CD4-positive, alpha-beta T cell treated with Interleukin-1 beta for 1 hour (primary cell): ENCODE measurements at places on chromosomes 12 and 14.

- no peak for DNase-seq
Observed at GRCh38 chr12:52792185-52793029, 3.5 kb downstream of the KRT3 start.

GRCh38 chr12:130715998-130716968, at the start of gene RIMBP2:
TSS of gene RIMBP2 (minus strand) at chr12:130716299. CDS start at chr12:130479013, 237,286 bp downstream.
- DNase-seq, result no peak

GRCh38 chr12:132715874-132716273, 5.2 kb downstream of the PGAM5 start:
- DNase-seq, result no peak

DNA sequence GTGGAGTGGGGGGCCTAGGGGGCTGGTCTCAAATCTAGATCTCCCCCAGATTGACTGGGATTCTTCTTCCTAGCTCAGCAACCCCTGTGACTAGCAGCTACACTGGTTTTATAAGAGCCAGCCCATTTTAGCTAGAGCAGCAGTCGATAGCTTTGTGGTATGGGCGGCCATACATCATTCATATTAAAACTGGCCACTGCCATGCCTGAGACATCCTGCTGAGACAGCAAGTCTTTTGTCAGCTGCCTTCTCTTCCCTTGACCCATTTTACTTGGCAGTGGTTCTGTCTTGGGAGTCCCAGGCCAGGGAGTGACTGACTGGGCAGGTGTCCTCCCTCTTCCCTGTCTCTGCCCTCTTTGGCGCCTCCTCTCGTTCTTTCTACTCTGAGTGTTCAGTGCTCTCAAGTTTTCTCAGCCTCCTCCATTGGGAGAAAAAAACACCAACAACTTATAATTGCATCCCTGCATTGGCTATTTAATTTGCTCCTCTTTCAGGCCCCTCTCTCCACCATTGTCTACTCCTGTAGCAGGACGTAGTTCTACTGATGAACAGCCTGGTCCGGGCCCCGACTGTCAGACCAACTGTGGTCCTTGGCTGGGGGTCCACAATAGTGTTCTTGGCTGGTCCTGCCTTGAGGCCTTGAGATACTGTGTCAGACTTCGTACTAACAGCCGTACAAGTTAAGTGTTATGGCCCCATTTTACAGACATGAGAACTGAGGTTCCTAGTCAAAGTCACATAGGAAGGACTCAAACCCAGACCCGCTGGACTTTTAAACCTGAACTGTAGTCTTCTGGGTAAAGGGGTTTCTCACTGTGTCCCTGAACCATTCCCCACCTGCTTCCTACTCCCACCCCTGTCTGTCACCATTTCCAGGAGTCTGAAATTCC, 18.3 kb upstream of the JDP2 start:
- no peak for DNase-seq

GRCh38 chr14:37579274-37579673, 15.8 kb downstream of the FOXA1 start:
- no peak for DNase-seq

DNA sequence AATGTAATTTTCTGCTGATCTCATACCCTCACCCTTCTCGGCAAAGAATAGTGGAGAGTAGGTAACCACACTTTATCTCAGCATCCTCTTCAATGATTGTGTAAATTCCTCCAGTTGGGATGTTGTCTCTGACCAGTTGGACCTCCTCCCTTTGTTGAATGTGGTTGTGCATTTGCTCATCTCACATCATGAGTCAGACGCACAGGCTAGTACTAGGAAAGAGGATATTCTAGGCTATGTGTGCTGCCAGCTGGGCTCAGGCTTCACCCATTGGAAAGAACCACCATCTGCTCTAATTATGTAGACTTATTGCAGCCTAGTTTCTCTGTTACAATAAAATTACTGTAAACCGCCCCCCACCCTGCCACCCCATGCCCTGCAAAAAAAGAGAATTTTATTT, 90.3 kb downstream of the LMO3 start:
- DNase-seq, result no peak

- no peak for DNase-seq
Observed at GRCh38 chr12:6938353-6939190, 5.0 kb upstream of the RNU7-1 start.

DNA sequence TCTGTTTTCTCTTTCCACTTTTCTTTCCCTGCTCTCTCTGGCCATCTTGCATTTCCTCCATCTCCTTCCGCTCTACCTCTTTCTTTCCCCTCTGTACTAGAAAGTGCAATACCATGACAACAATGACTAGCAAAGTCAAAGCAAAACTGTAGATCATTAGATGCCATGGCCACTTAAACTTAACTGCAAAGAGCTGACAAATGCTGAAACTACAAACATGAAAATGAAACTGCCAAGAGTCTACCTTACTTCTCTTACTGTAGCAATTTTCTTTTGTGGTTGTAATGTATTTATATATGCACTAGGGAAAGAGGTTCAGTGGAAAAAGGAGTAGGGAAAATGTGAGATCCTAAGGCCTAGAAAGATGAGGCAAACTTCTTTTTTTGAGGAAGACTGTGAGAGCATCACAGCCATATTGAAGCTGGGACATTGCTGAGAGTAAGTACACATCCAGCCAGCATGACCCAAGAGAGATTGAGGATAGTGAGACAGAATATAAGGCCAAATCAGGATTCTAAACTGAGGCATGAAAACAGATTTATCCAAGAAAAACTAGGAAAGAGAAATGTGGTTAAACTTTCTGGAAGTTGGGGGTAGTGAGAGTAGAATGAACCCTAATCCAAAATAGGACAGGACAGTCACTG, 276.6 kb upstream of the NAV3 start:
- DNase-seq, result no peak

- no peak for DNase-seq
Observed at GRCh38 chr12:117228239-117228638, 38.0 kb upstream of the FBXO21 start.

DNA sequence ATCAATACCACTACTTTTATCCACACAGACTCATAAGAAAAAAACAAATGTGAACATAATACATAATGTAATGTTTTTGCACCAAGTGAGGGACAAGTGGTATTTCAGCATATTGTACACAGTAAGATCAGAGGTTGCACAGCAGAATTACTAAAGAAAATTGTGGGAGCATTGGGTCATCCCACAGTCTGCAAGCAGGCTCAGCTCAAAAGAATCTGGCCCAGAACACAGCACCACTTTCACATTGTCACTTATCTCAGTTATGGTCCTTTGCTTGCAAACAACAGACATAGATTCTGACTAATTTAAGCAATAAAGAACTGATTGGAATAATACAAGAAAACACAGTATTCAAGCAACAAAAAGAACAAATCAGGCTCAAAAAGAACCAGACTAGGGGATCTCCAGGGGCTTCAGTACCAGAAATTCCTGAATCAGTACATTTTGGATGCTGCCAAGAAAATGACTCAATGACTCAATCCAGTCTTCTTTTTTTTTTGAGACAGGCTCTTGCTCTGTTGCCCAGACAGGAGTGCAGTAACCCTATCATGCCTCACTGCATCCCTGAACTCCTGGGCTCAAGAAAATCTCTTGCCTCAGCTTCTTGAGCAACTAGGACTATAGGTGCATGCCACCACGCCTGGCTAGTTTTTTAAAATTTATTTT, 42.9 kb upstream of the EEA1 start:
- DNase-seq, result no peak

GRCh38 chr14:77495334-77495733, 3.3 kb downstream of the ISM2 start:
- no peak for DNase-seq

- no peak for DNase-seq
Observed at GRCh38 chr12:2324387-2324786, 271.6 kb downstream of the CACNA1C start.

DNA sequence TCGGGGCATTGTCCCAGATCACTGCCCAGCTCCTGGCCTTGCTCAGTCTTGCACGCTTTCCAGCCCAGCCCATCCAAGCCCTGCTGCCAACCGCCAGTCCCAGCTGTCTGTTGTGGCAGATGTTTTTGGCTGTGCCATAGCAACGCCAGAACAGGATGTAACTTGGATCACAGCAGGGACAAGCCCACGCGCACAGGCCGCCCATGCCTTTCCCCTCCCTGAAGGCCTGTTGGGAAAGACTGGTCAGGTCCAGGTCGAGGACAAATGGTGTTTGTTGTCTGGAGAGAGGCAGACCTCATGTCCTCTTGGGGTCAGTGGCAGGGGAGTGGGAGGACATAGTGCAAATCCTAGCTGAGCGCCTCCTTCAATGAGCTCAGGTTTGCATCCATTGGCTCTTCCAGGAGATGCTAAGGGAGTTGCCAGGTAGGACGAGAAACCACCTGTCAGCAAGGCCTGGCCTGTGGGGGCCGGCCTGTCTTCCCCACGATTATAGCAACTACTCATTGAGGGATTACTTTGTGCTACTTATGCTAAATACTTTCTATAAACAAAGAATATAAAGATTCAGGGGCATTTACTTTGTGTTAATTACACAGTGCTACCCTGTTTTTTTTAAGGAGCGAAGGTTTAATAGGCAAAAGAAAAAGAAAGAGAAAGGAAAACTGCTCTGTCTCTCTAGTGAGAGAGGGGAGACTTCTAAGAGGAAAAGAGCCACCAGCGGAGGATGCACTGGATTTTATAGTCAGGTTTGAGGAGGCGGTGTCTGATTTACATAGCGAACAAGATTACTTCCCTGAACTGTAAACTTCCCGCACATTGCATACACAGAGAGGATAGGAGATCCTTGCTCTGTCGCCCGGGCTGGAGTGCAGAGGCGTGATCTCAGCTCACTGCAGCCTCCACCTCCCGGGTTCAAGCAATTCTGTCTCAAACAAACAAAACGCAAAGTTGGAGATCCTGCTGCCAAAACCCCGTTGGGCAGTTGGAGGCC, 42.8 kb upstream of the CORO1C start:
- no peak for DNase-seq

DNA sequence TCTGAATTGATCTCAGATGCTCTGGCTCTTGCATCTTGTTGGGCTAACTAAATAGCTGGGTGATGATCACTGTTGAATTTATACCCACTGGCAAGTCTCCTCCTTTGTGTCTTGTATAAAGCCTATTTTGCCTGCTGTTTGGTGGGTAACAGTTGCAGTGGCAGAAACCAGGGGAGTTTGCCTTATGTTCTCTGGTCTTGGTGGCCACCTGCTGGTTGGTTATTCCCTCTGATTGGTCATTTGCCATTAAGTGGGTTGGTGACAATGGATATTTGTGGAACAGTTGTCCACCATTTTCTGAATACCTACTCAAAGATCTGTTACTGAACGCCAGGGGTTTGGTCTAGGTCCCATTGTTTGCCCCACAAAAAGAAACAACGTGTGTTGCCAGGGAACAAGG, 52.1 kb downstream of the AVPR1A start:
- no peak for DNase-seq

- DNase-seq, result peak; percentile 12
Observed at GRCh38 chr14:71142375-71143038, 235.2 kb downstream of the PCNX1 start.

DNA sequence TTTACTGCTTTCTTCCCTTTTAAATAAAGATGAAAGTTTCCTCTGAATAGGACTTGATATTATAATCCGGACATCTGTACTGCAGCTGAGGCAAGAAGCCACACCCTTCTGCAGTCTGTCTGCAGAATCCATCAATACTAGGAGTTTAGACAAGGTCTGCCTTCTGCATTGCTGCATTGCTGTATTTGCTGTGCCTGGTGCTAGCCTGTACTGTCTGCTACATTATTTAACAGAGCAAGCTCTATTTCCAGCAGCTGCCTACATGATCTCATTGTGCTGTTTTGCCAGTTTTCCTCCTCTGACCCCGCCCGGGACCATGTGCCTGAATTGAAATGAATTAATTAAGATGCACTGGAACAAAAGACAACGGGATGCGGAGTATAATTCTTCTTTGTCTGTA, 1.7 kb downstream of the TUBA1A start:
- peak; percentile 9 for DNase-seq

DNA sequence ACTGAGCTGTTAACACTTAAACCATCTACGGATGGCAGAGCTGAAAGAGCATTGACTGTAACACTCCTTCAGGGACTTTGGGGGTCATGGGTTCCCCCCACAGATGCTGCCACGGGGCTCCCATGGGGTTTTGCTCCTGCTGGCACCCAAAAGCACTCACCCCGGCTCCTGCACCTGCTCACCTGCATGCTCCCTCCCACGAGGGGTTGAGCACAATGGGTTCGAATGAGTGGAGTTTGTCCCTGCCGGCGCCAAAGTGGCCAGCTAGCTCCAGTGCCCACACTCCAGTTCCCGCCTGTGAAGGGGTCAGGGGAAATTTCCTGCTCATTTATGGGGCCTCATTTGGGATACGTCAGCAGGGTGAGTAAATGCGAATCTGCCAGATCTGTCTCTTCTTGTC, 40.7 kb downstream of the TNFAIP2 start:
- DNase-seq, result no peak

- DNase-seq, result no peak
Observed at GRCh38 chr12:20262119-20262518, 106.2 kb upstream of the PDE3A start.

DNA sequence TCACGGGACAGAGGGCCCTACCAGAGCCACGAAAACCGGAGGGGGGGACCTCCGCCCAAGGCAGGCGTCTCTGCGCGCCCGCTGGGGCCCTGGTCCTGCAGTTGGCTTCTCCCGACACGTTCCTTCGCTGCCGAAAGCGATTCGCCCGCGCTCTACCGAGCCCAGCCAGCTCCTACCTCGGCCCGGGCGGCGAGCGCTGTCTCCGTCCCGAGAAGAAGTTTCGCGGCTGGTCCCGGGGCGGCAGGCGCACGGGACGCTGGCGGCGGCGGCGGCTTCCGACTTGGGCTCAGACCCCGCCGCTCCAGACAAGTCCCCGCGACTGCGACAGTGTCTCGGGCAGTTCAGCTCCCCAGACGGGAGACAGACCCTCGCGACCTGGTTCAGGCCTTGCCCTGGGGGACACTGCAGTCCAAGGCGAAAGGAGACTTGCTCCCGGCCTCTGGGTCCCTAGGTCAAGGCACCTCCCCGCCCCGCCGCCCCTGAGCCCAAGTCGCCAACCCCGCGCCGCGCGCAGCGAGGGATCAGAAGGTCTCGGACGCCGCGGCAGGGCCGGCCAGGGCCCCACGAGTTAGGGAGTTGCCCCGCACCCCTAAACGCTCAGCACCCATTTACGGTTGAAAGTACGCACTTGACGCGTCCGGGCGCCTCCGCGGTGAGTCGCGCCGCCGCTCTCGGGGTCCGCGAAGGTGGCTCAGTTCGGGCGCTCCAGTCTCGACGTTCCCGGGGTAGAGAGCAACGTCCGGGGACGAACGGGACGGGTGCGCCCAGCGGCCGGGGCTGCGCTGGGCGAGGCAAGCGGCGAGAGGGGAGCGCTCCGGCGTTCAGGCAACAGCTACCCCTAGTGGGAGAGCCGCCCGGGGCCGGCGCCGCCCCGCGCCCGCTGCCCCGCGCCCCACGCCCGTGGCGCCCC, 1.4 kb upstream of the DIO3 start:
- no peak for DNase-seq

GRCh38 chr12:53805067-53805466, 53.3 kb upstream of the CISTR start:
- DNase-seq, result no peak

GRCh38 chr12:96404696-96405095, 4.5 kb upstream of the CDK17 start:
- no peak for DNase-seq

DNA sequence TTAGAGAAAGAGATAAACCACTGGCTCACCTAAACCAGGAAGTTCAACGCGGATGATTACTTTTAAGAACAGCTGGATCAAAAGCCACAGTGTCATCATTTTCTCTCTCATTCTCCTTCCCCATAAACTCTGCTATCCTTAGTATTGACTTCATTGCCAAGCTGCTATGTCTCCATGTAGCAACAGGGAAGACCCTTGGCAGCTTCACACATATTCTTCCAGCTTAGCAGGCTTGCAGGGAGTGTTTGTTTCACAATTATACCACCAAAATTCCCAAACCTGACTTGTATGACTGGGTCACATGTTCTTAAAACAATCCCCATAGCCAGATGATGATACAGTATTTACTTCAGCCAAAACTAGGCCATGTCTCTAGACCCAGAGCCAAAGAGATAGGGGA, 235.5 kb downstream of the PAWR start:
- no peak for DNase-seq
